ENCODE measurements at places on chromosomes 2 and 18.

GRCh38 chr2:128260239-128261138, 58.2 kb downstream of the HS6ST1 start:
- DNase-seq: no peak
- no peaks in the 10 kb centered on the region for H3K27me3 ChIP-seq
- H3K4me3 ChIP-seq: no peak overlapping the region
- no peak overlapping the region for H3K27ac ChIP-seq
- peaks cover 3% of the 10 kb centered on the region for H3K36me3 ChIP-seq

- peak overlapping the region; percentile 68 for H3K27ac ChIP-seq
- peaks cover 7% of the 10 kb centered on the region for H3K4me1 ChIP-seq
- DNase-seq: peak; percentile 85
- no peaks in the 10 kb centered on the region for H3K27me3 ChIP-seq
- H3K4me3 ChIP-seq: peak overlapping the region; percentile 64
- no peaks in the 10 kb centered on the region for H3K36me3 ChIP-seq
Observed at GRCh38 chr2:25215948-25216679, 47.7 kb upstream of the POMC start.

DNA sequence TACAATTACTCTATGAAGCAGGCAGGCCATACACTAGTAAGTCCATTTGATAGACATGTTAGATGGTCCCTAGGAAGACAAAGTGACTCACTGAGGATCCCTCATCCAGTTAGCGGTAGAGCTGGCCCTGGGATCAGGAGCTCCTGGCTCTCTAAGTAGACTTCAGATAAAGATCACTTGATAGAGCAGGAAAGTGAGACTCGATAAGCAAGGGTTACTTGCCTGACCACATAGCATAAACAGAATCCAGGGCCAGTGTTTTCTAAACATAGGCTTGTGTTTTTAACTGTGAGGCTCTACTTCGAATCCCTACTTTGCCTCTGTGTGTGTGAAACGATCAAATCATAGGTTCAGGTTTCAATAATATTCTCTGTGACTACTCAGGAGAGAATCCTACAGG, 355.2 kb upstream of the TRIB2 start:
- no peak overlapping the region for H3K4me3 ChIP-seq
- no peak overlapping the region for H3K27ac ChIP-seq
- no peak for DNase-seq
- H3K27me3 ChIP-seq: no peaks in the 10 kb centered on the region

- no peaks in the 10 kb centered on the region for H3K27me3 ChIP-seq
- DNase-seq: no peak
- H3K4me3 ChIP-seq: no peak overlapping the region
- H3K36me3 ChIP-seq: no peaks in the 10 kb centered on the region
Observed at GRCh38 chr18:8958660-8959059, 143.8 kb upstream of the NDUFV2 start.

DNA sequence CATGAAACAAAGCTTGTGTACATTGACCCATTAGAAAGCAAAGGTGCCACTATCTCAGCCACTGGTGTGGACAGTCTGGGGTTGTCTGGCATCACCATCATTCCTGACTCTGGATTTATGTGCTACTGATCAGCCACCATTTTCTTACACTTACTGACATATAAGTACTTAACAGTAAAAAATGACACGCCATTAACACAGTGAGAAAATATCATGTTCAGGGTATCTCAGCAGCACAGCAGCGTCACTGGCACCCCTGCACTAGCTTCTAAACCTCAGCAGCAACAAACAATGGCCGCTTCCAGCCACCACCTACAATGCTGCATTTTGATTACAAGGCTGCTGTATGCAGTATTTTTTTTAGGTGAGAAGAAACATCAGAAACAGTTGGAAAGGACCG, 253.4 kb upstream of the HDAC4 start:
- no peaks in the 10 kb centered on the region for H3K27me3 ChIP-seq
- H3K4me3 ChIP-seq: no peak overlapping the region

DNA sequence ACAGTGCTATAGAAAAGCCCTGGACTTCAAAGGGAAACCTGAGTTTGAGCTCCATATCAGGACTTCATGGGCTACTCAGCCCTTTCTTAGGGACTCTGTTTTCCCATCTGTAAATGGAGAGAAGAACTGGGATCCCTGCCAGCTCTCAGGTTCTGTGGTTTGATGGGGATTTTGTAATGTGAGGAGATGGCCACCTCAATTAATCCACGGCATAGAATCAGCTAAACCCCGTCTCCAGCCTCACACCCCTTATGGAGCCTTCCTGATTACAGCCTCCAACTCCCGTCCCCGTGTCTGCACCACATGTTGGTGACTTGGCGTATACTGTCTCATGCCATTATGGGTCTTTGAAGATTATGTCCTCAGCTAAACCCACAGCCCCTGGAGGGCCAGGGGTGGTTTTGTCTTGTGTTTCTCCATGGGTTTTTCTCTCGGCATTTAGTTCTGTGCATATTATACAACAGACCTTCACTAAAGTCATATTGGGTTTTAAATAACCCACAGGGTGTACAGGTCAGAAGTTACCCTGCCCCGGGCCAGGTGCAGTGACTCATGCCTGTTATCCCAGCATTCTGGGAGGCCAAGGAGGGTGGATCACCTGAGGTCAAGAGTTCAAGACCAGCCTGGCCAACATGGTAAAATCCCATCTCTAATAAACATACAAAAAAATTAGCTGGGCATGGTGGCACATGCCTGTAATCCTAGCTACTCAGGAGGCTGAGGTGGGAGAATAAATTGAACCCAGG, 63.8 kb upstream of the PPP1CB start:
- H3K27ac ChIP-seq: no peak overlapping the region
- H3K27me3 ChIP-seq: no peaks in the 10 kb centered on the region
- DNase-seq: no peak
- H3K4me3 ChIP-seq: no peak overlapping the region
- no peaks in the 10 kb centered on the region for H3K36me3 ChIP-seq
- H3K4me1 ChIP-seq: peaks cover 14% of the 10 kb centered on the region

GRCh38 chr2:81266106-81266505, 961.6 kb upstream of the LRRTM1 start:
- no peaks in the 10 kb centered on the region for H3K36me3 ChIP-seq
- H3K27ac ChIP-seq: no peak overlapping the region
- no peak overlapping the region for H3K4me3 ChIP-seq
- no peaks in the 10 kb centered on the region for H3K27me3 ChIP-seq
- no peak for DNase-seq

GRCh38 chr2:207334301-207334623, 168.5 kb upstream of the KLF7 start:
- peaks cover 29% of the 10 kb centered on the region for H3K4me1 ChIP-seq
- no peaks in the 10 kb centered on the region for H3K27me3 ChIP-seq
- no peaks in the 10 kb centered on the region for H3K36me3 ChIP-seq

- H3K4me3 ChIP-seq: no peak overlapping the region
- H3K27ac ChIP-seq: no peak overlapping the region
- no peak for DNase-seq
- H3K36me3 ChIP-seq: no peaks in the 10 kb centered on the region
Observed at GRCh38 chr2:148533685-148534084, 110.9 kb upstream of the EPC2 start.

DNA sequence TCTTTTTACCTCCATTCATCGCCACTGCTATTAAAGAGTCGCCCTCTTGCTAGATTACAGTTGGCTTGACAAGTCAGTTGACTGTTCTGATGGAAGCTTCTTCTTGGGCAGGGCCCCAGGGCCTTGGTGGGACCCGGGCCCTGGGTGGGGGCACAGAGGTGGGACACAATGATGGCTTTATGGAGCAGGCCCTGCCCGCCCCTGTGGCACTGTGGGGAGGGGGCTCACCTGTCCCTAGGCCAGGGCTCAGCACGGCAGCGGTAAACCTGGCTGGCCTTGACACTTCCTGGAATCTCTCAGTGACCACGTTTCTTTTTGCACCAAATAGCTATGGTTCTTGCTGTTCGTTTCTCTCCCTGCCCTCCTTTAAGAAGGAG, 4.9 kb upstream of the HS6ST1 start:
- no peak overlapping the region for H3K27ac ChIP-seq
- H3K4me3 ChIP-seq: no peak overlapping the region
- no peaks in the 10 kb centered on the region for H3K36me3 ChIP-seq
- H3K27me3 ChIP-seq: no peaks in the 10 kb centered on the region

- H3K36me3 ChIP-seq: peaks cover 13% of the 10 kb centered on the region
- H3K4me1 ChIP-seq: no peaks in the 10 kb centered on the region
- no peaks in the 10 kb centered on the region for H3K27me3 ChIP-seq
- DNase-seq: no peak
- no peak overlapping the region for H3K4me3 ChIP-seq
Observed at GRCh38 chr18:45844938-45845337, 19.5 kb downstream of the SIGLEC15 start.

- H3K36me3 ChIP-seq: no peaks in the 10 kb centered on the region
- H3K27me3 ChIP-seq: peaks cover 14% of the 10 kb centered on the region
- no peak overlapping the region for H3K27ac ChIP-seq
- no peak for DNase-seq
Observed at GRCh38 chr2:45020439-45020838, 11.2 kb upstream of the SIX2 start.

DNA sequence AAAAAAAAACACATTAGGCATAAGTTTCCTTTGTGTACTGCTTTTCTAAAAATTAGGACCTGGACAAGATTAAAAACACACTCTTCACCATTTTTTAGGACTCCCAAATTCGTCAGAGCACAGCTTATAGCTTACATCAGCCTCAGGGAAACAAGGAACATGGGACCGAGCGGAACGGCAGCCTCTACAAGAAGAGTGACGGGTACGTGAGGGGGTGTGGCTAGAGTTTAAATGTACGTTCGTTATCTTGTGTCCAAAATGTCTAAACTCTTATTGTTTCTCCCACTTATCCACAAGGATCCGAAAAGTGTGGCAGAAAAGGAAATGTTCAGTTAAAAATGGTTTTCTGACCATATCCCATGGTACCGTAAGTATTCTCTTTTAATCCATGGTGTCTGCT, 78.9 kb downstream of the ITGB1BP1 start:
- H3K27ac ChIP-seq: no peak overlapping the region
- H3K36me3 ChIP-seq: peaks cover 9% of the 10 kb centered on the region
- H3K4me3 ChIP-seq: no peak overlapping the region
- no peaks in the 10 kb centered on the region for H3K27me3 ChIP-seq
- no peak for DNase-seq

DNA sequence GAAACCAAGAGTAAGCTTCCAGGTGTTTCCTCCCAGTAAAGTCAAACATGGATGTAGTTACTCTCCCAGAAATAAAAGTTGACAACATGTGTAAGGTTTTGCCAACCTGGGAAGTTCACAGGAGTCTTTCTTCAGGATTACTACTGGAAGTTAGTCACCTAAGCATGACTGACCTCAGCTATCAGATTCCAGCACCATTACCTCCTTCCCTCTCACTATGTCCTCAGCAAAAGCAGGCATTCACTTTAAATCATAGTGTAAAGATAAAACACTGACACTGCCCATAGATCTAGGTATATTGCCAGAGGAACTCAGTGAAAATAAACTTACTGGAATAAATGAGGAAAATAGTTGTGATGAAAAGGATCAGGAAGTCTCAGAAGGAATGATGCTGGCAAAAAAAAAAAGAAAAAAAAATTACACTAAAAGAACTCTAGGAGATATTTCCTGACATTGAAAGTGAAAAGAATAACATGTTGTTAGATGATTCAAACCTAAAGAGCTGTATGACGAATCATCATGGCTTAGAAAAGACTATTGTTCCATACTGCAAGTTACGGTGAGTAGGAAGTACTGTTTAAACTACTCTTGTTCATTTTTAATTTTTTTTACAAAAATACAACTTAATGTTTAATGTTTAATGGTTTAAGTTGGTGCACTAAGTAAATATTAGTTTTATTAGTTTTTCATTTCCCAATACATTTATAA, 484.5 kb upstream of the ZNF804A start:
- no peak overlapping the region for H3K4me3 ChIP-seq
- no peaks in the 10 kb centered on the region for H3K27me3 ChIP-seq
- DNase-seq: no peak
- no peaks in the 10 kb centered on the region for H3K4me1 ChIP-seq
- H3K27ac ChIP-seq: no peak overlapping the region

Measured in lower lobe of right lung (tissue), 2 donors.